ENCODE measurements at places on chromosomes 5 and 9.

DNA sequence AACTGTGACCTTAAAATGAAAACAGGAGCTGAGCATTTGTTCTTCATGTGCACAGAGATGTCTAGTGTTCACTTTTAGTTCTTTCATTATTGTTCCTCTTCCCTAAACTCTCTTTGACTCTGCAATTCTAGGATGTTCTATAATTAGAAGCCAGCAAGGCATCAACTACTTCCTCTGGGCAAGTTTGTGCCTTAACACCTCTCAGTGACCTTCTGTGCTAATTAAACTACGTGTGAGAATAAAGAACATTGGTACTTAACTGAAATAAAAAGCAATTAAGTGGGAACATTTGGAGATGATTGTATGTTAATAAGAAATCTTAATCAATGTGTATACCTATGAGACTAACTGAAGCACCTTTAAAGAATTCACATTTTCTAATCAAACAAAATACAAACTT lies 242.8 kb downstream of the RASEF start:
- no peak for DNase-seq

- DNase-seq, result no peak
Measured at GRCh38 chr5:32461441-32462120, 17.0 kb upstream of the ZFR start.

DNA sequence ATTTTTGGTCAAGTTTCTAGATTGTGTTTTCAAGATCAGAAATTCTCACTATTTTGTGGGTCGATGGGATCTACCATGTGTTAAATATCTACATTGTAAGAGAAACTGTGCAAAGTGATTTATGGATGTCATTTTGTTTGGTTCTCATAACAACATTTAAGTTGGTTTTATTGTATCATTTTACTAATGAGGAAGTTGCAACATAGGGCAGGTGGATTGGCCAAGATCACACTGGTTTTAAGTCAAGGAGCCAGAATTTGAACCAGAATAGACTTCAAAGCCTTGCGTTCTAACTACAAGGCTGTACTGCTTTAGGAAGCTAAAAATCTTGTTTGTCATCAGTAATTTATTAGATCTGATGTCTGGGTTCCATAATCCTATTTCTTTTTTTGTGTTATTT lies 23.4 kb downstream of the SH3TC2 start:
- DNase-seq, result no peak

GRCh38 chr9:89116064-89116804 lies 62.4 kb downstream of the SHC3 start:
- DNase-seq, result no peak

DNA sequence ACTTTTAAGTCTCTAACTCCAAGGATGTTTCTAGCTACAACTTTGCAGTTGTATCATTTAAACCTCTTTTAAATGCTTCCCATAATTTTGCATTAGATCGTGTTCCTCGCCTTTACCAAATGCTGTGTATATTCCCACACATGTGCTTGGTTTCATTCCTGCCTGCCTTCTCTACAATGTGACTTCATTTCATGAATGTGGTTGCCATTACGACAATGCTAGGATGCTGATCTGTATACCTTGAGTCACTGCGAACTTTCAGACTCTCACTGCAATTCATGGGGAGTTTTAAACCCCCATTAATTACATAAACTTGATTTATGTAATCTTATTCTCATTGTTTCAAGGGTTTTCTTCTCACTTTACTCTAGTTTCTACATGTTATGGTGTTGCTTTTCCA lies 50.3 kb downstream of the UBE2QL1 start:
- no peak for DNase-seq

DNA sequence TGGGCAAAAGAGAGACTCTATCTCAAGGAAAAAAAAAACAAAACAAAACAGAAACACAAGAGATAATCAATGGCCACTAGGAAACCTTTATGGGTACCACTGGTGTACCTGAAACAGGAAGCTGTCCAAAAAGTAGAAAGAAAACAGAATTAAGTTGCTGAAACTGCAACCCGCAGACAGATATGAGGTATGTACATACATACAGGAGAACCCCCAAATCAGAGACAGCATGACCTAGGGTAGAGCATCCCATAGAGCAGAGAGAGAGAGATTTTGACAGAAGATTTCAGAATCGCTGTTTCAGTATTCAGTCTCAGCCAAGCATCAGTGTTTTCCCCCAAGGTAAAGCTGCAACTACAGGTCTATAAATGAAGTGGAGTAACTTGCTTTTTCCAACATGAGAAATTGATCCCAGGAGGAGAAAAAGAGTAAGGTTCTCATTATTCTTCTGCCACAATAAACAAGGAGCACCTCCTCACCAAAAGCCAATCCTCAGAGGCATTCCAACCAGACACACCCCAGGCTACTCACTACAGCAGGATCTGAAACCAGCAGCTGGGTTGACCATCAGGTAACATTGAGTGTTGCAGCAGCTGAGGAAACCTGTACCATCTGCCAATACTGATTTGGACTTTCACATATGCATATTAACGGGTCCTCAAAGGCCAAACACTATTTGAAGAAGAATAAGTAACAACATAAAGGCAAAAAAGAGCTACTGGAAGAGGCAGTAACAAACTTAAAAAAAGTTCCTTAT lies 630.0 kb downstream of the TAF11L14 start:
- DNase-seq, result no peak

DNA sequence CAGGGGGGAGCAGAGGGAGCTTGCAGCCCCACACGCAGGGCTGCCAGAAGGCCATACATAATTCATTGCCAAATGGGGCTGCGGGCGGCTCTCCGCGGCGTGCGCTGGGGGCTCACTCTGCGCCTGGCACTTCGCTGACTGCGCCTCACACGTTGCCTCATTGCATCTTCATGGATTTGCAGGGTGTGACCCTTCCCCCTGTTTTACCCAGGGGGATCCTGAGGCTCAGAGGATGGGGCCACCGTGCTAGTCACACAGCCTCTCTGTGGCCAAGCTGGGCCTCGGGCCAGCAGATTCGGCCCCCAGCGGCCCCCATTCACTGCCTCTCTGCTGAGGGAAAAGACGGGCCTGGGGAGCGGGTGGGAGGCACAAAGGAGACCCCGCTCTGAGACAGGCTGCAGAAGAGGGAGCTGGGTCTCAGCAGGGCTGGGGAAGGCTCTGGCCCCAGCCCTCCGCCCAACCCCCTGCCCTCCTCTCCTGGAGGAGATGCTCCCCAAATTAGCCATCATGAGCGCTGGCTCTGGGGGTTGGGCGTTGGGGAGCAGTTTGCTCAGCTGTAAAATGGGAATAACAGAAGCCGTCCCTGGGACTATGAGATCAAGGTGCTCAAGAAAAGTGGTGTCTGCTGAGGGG lies 115.5 kb downstream of the C9orf50 start:
- no peak for DNase-seq

- no peak for DNase-seq
Measured at GRCh38 chr9:97510797-97511654, 9.6 kb downstream of the TMOD1 start.

GRCh38 chr5:4859500-4860235 lies 280.5 kb upstream of the ADAMTS16 start:
- no peak for DNase-seq

GRCh38 chr5:74105126-74105780 lies 479.3 kb downstream of the ARHGEF28 start:
- no peak for DNase-seq

- no peak for DNase-seq
Measured at GRCh38 chr5:8481007-8481406, 612.1 kb downstream of the MTRR start.

DNA sequence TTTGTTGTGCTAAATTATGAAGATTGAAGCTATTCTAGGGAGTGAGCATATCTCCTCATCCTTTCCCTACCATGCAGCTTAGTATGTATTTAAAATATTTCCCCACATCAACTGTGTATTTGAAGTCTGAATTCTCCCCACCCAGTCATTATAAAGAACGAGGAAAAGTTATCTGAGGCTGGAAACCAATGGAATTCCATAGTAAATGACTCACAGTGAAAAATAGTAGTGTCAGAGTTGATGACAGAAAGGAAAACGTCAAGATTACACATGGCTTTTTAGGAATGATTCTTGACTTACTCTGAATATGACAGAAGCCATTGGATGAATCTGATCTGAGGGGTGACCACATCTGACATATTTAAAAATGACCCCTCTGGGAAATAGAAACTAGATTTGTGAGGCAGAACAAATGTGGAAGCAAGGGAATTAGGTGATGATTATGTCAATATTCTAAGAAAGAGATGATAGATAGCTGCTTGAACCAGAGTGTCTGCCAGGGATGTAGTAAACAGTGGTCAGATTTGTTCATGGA lies 1768.9 kb upstream of the CDH9 start:
- no peak for DNase-seq
